ENCODE measurements at places on chromosomes 5 and 9.

- DNase-seq, result no peak
Observed at GRCh38 chr5:67549947-67550346, 353.3 kb upstream of the CD180 start.

- no peak for DNase-seq
Observed at GRCh38 chr5:164475339-164475977, 970.0 kb downstream of the MAT2B start.

DNA sequence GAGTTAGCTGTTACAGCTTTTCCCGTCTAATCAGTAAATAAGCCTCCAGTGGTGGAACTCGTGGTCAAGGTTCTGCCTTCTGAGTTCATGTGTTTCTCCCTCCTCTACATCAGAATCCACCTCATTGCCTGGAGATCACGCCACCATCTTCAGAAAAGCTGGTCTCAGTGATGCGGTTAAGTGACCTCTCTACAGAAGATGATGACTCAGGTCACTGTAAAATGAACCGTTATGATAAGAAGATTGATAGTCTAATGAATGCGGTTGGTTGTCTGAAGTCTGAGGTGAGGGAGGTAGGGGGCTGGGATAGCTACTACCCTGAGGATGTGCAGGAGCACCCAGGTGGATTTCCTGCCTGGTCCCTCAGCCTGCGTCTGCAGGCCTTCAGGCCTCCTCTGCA is 13.3 kb downstream of the ODF2 start:
- DNase-seq, result no peak

- no peak for DNase-seq
Observed at GRCh38 chr9:107691664-107692063, 202.1 kb upstream of the KLF4 start.

- DNase-seq, result no peak
Observed at GRCh38 chr9:34227445-34227844, 48.6 kb downstream of the UBAP1 start.

- no peak for DNase-seq
Observed at GRCh38 chr5:118042076-118042475, 946.3 kb downstream of the DTWD2 start.

DNA sequence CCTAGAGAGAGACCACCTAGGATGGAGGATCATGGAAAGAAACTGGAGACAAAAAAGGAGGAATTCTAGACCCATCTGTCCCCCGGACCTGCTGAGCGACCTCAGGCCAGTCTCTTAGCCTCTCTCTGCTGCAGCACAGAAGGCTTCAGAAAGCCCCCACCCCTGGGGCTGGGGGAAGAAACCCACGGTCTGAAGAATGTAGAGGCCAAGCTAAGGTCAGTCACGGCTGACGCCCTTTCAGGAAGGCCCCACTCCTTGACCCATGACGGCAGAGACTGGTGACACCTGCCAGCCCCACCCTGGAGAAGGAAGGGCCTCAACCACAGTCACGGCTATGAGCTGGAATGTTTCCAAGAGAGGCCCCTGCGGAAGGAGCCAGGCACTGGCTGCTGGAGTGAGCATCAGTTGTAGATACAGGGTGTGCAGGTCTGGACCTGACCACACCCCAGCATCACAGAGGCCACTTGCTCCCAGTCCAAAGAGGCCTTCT is 120.5 kb upstream of the BOD1 start:
- no peak for DNase-seq

DNA sequence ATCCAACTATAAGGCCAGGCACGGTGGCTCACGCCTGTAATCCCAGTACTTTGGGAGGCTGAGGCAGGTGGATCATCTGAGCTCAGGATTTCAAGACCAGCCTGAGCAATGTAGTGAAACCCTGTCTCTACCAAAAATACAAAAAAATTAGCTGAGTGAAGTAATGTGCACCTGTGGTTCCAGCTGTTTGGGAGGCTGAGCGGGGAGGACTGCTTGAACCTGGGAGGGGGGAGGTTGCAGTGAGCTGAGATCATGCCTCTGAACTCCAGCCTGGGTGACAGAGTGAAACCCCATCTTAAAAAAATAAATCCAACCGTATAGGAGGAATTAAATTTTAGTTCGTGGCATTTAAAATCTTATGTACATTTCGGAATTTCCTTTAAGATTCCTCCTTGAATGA is 123.4 kb downstream of the CDC42SE2 start:
- DNase-seq, result no peak

- DNase-seq, result no peak
Observed at GRCh38 chr9:33517373-33517772, 6.7 kb upstream of the ANKRD18B start.

DNA sequence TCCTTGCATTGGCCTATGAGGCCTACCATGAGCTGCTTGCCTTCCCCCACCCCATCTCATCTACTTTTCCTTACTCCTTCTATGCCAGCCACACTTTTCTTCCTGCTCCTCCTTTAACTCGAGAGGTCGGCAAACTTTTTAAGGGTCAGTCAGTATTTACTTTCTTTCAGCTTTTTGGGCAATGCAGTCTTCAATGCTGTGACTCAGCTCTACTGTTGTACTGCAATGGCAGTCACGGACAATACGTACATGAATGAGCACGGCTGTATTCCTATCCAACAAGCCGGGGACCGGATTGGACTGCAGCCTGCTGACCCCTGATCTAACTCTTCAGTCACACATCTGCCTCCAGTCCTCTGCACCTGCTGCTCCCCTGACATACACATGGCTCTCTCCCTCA is 602 bp upstream of the ACTL7A start:
- no peak for DNase-seq

GRCh38 chr9:107810461-107810961 is 320.9 kb upstream of the KLF4 start:
- DNase-seq, result no peak

- DNase-seq, result no peak
Observed at GRCh38 chr9:126974594-126974993, 60.0 kb downstream of the RALGPS1 start.

DNA sequence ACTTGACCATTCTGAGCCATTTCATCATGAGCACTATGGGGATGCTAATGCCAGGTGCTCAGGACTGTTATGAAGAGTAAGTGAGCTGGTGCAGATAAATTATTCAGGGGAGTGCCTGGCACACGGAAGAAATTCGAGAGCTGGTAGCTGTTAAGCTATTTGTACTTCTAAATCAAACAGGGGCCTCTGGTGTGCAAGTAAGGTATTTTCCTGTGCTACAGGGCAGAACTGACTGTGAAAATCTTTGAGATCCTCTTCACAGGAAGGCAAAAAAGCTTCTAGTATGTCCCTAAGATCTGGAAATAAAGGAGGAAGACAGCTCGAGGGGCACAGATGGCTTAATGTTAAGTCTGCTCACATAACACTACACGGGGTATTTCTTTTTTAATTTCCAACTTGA is 106.3 kb upstream of the SPOCK1 start:
- DNase-seq, result no peak

- DNase-seq, result no peak
Observed at GRCh38 chr5:145198525-145199260, 636.4 kb downstream of the PRELID2 start.

Measured in stimulated activated CD4-positive, alpha-beta T cell treated with anti-CD3 and anti-CD28 coated beads, TNF-alpha, amount 100 ng/mL, for 4 hours (primary cell).